ENCODE measurements at places on chromosomes 5 and 9. TPM values are rescaled to one million over a fixed set of nuclear protein-coding genes. Genes with fewer than 3 reads are reported as not detected.

DNA sequence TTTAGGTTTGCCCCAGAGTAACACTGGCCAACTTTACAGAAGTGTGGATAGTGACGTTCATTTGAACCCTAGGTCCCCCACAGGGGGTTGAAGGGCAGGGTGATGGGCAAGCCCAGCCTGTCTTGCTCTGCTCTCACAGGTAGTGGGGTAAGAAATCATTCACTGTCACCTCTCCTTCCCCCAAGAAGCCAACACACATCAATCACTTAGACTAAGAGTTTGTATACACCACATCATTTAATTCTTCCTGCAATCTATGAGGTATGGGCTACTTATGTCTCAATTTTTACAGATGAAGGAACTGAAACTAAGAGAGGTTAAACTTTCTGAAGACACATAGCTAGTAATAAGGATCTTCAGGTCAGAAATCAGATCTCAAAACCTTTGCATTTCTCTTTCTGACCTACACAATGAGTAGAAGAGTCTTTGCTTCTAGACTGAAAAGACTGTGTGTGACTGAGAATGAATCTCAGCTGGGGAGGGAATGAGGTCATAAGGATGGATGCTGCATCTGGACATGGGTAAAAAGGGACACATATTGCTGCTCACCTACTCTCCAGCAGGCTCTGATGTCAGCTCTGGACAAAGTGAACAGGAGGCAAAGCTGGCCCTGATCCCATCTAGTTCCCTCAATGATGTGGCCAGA, 81.0 kb upstream of the EQTN start:
- no peak overlapping the region for H3K27ac ChIP-seq
- DNase-seq, result no peak
- H3K4me1 ChIP-seq, result no peaks in the 10 kb centered on the region
- H3K4me3 ChIP-seq, result no peak overlapping the region

- no peak overlapping the region for H3K27ac ChIP-seq
- H3K27me3 ChIP-seq, result no peaks in the 10 kb centered on the region
- H3K36me3 ChIP-seq, result no peaks in the 10 kb centered on the region
These were observed 128.1 kb downstream of the GIN1 start for GRCh38 chr5:102991802-102992201.

DNA sequence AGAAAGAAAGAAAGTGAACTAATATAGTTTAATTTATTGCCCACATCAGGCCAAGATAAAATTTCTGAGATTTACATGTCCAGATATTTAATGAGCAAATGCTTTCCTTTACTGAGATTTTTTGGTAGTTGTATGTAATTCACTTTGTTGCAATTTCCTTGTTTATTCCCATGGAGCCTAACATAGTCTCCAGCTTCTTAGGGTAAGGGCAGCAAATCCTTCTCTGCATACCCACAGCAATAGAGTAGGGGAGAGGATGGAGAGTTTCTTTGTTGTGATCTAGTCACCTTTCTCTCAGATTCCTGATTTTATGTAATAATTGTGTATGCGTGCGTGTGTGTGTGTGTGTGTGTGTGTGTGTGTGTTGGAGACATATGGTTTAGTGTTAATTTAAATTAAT, 51.6 kb upstream of the DPYSL3 start:
- H3K36me3 ChIP-seq, result no peaks in the 10 kb centered on the region
- H3K27ac ChIP-seq, result no peak overlapping the region
- H3K4me1 ChIP-seq, result no peaks in the 10 kb centered on the region
- DNase-seq, result no peak
- no peak overlapping the region for H3K4me3 ChIP-seq

MOB3B gene
- 1.0 TPM for total RNA-seq

GRCh38 chr5:104937598-104937997, 1375.0 kb upstream of the NUDT12 start:
- no peak overlapping the region for H3K27ac ChIP-seq
- H3K27me3 ChIP-seq, result no peaks in the 10 kb centered on the region
- no peak overlapping the region for H3K4me3 ChIP-seq
- DNase-seq, result no peak

DAP gene
- 104 TPM for total RNA-seq

SLC1A3 gene
- total RNA-seq, result 15.1 TPM

Measured in right lobe of liver (tissue), 6 donors.